ENCODE measurements at places on chromosomes 2 and 18.
A peak's percentile ranks its signal among the peaks of the same experiment; 100 is the strongest.

- no peak for DNase-seq
These were observed 107.1 kb downstream of the TWIST2 start for GRCh38 chr2:238954841-238955591.

DNA sequence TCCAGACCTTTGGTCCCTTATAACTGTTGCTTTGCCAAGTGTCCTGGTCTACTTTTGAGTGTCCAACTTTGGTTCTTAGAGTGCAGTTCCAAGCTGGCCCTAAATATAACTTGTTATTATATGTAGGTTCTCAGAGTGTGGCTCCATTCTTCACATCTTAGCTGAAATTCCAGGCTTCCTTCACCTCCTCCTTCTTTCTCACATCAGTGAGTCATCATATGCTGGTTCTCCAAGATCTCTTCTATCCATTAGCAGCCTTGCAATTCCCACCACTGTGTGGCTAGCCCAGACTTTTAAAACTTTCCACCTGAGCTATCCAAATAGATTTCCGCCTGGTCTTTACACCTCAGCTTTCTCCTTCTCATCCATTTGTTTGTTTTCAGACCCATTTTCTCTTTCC is 12.6 kb upstream of the CXCR4 start:
- no peak for DNase-seq

DNA sequence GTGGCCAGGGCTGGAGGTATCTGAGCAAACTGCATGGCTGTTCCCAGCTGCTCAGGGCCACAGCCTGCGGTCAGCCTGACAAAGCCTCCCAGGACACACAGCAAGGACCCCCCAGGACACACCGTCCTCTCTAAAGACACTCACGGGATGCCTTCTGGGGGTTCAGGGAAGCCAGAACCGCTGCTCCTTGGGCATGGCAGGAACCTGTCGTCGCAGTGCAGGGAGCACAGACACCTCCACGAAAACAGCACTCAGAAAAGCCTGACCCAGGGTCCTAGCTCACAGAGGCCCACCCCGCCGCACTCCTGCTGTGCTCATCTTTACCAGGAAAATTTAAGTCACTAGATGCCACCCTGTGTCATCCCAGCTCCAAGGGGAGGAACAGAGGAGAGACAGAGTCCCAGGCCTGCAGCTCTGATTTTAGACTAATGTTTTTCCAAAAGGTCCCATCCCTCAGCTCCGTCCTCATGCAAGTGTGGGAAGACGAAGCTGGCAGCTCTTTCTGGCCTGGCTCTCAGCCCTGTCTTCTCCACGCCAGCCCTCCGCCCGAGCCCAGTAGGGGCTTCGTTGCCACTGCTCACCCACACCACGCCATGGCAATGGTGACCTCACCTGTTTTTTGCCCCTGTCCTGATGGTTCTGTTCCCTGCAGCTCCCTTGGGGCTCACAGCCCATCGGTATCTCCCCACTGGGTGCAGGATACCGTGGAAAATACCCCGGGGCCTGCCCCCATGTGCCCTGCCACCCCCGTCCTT is 23.9 kb upstream of the SLC66A3 start:
- no peak for DNase-seq

DNA sequence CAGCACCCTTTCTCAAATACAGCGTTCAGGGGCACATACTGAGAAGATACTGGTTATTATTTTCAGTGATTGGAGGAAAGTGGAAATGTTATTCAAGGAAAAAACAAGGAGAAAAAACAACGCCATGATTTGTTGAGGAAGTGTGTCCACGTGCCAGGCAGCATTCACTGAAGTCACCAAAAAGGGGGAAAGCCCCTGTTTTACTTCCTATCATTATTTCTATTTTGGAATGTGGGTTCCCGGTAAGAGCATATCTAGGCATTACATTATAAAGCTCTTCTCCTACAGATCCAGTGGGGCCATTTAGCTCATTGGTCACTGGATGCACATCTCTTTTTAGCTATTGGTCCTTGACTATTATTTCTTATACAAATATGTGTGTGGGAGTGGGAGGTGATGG is 518.7 kb downstream of the TXNL1 start:
- peak; percentile 62 for DNase-seq

GRCh38 chr18:77405096-77405495 is 155.4 kb downstream of the GALR1 start:
- DNase-seq: no peak

DNA sequence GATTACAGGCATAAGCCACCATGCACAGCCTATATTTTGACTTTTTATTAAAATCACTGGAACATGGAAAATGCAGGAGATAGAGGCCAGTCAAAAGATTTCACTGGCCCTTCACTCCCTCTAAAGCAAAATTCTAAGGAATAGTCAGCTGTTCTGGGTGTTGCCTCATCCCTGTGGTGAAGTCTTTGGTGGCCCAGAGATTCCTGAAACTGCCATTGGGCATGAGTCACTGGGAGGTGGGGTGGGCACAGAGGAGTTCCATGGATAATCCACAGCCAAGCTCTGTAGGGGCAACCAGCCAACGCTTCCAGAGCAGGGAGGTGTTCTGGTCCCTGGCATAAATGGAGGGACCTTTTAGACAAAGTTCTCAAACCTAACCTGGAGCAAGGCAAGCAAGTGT is 89.7 kb upstream of the TTC39C start:
- no peak for DNase-seq
